ENCODE measurements at places on chromosomes 2 and 18.
A peak's percentile ranks its signal among the peaks of the same experiment; 100 is the strongest.

DNA sequence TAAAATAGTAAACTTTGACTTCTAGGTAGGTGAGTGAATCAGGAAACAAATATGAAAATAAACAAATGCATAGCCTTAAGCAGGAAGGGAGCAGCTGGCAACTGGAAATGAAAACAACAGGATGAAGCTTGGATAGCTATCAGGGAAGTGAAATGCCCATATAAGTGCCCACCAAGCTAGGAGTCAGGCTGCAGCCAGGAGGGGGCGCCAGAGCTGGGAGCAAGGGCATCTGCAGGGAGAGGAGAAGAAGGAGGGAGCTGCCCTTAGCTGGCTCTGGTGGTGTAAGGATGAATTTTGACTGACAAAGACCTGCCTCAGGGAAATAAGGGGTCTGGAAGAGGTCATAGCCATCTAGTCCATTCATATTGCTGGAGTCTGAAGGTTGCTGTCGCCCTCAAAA, 298.3 kb downstream of the TDRD15 start:
- peak; percentile 68 for DNase-seq

DNA sequence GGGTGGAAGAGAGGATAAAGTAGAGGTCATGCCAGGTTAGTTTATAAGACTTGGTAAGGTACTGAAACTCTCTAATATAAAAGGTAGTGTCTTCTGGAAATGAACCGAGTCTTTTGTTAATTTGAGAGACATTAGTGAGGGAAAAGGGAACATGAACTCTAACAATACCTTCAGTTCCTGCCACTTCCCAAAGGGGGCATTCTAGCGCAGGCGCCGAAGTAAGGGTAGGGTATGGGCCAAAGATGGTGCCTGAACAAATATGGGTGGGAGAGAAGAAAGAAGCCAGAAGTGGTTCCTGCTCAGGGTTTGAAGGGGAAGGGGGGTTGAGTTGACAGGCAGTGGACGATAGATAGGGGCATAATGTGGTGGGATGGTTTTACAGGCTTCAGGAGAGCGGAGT, 10.1 kb upstream of the REG1B start:
- DNase-seq: no peak

DNA sequence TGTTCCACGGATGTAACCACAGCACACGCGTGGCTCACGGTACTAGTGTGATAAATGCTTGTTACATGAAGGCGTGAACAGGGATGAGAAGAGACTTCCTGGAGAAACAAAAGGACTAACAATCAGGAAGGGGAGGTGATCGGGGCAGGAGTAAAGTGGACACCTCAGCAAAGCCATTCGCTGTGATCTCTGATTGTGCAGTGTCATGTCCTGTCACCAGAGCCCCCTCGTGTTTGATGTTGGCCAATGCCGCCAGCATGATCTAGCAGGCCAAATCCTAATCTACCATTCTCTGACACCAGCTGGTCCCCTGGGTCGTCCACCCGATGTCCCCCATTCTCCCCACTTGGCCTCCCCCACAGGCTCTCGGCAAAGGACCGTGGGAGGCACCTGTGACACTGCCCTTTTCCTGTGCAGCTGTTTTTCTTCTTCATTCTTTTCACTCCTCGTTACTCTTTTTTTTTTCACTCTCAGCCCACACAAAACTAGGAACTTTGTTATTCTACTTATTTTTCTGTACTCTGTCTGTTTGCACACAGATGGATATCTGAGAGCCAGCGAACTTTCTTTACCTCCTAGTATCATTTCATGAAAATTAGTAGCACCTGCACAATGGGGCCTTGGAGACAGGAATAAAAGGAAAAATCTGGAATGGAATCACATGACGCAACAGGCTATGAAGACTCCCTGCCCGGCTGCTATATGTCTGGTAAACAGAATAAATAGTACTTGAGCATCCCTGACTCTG, 146.8 kb downstream of the TGIF1 start:
- no peak for DNase-seq

DNA sequence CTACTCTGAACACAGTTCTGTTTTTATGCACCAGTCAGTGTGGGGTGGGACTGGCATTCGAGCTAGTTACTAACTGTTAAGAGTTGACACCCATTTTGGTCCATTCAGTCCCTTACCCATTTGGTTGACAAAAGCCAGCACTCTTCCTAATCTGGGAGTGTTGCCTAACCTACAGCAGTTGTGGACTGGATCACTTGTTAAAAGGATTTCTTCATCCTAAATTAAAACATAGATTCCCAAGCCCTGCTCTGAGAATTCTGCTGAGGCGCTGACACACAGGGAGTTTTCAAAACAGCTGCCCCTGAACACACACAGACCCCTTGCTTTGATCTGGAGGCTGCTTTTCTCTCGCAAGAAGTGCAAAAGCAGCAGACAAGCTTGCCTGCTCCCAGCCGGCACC, 6.4 kb downstream of the TIMM21 start:
- DNase-seq: no peak

DNA sequence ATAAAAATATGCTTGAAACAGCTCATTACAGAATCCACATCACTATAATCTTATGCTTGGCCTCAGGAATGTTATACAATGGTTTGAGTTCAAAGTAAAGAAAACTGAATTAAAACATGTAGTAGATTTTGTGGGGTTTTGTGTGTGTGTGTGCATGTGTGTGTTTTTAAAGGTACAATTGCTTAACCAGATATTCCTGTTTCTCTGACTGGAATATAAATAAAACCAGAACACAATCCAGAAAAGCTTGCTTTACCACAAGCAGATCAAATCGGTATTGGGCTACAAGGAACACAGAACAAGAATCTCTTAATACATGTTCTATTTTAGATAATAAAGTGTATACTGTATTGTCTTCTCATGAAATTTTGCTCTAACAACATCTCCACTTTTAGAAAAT, 110.0 kb downstream of the TMEM247 start:
- DNase-seq: no peak

- no peak for DNase-seq
These were observed 51.5 kb downstream of the CYP26B1 start for GRCh38 chr2:72096181-72096580.

GRCh38 chr2:55891671-55892094, 31.9 kb downstream of the EFEMP1 start:
- DNase-seq: no peak

GRCh38 chr2:140550821-140551220, 1580.0 kb downstream of the LRP1B start:
- no peak for DNase-seq

DNA sequence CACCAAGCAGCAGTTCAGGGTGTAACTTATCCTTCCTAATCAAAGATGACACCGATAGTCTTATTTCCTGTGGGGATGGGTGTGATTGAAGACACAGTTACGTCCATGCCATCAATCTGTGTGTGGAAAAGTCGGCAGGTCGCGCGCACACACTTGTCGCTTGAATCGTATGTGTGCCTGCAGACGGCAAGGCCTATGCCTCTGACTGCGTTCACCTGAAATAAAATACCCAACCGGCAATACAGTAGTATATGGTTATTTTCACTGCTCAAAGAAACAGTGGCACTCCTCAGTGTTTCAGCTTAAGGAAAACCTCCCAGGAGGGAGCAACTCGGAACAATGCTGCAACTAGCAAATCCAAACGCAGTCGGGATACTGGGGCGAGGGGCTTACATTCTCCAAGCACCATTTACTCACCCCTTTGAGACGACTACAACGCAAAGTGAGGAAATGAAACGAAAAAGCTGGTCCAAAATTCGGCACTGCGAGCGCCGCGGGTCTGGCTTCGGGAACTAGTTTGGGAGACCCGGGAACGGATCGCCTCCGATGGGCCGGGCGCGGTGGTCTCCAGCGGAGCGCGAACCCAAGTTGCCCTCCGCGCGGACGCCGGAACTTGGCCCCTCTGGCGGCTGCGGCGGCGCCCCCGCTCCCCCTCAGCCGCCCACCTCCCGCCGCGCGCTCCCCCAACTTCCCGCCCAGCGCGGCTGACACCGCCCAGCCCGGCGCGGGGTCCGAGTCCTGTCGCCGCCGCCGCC, 675 bp downstream of the PRKD3 start:
- peak; percentile 66 for DNase-seq

- DNase-seq: no peak
These were observed 26.2 kb downstream of the INHBB start for GRCh38 chr2:120371969-120372625.

DNA sequence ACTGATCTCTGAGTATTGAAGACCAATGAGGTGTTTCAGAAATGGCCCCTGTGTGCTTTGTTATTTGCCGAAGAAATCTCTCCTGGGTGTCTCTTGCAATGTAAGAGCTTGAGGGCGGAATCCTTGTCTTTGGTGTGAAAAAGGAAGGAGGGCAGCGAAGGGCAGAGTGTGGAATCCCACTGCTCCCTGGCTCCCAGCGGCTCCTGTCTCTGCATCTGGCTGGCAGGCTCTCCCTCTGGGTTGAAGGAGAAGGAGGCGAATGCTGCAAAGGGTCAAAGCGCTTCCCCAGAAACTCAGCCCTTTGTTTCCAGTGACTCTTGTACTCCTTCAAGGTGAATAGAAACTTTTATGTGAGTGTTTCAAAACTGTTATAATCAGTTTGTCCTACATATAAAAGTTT, 457.5 kb downstream of the CNTNAP5 start:
- DNase-seq: no peak

- DNase-seq: no peak
These were observed 162.5 kb upstream of the RPRM start for GRCh38 chr2:153641046-153641445.

DNA sequence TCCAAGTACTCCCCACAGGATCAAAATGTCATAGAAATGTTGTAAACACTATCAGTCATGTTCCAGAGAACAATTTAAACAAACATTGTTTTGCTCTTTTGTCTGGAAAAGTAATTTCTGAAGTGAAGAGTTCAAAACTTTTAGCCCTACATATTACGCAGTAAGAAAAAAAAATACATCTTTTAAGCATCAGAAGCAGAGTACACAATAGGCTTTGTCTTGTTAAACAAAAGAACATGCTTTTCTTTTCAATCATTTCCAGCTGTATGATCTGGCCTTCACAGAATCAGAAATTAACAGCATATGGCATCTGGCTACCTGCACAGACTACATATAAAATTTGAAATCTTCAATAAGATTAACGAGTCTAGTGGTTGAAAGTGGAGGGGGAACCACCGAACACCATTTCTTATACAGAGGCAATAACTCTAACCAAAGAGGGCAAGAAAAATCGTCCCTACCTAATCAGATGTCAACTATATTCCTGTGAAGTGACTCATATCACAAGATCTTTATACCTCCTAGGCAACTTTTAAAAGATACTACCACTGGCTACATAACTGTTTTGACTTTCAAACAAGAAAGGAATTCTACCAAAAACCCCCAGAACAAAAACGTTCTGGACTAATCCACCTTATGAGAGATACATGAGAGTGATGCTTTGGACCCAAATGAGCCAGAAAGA, 149.3 kb downstream of the EXOC6B start:
- no peak for DNase-seq

- no peak for DNase-seq
These were observed 1597.5 kb upstream of the PIK3C3 start for GRCh38 chr18:40357536-40357935.

GRCh38 chr2:217610401-217610814, 392.4 kb downstream of the TNS1 start:
- no peak for DNase-seq

DNA sequence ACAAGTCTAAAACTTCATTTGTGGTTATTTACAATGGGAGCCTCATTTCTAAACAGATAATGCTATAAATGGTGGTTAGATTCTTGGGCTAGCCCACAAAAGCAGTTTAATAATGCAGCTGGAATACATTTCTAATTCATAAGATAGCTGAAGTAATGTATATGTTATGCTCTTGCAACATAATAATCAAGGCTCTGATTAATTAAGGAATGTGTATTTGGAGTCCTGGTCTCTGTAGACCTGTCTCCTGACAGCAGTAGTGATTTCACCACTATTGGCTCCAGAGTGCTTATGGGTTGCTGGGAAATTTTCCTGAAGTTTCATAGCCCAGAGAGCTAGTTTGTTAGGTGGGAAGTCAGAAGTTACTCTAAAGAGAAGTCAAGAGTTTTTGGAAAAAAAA, 21.3 kb upstream of the CDC42EP3 start:
- no peak for DNase-seq

- DNase-seq: peak; percentile 72
These were observed at the start of gene DSC3 for GRCh38 chr18:31042406-31043181. Gene DSC3, minus strand, starts transcription at chr18:31042742. Its CDS starts 82 bp downstream, at chr18:31042660.

DNA sequence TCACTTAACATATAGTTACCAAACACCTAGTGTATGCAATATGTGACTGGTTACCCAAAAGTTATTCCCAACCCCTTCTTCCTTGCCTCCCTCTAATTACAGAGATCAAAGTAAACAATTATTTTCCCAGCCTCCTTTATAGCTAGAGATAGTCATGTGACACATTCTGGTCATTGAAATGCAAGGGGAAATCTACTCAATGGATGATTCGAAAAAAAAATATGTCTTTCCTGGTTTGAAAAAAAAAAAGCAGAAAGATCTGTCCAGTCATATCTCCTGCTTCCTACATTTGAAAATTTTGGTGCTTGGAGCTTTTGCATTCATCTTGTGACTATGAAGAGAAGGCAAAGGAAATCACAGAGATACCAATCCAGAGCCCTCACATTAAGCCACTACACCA, 27.6 kb upstream of the UGP2 start:
- no peak for DNase-seq

DNA sequence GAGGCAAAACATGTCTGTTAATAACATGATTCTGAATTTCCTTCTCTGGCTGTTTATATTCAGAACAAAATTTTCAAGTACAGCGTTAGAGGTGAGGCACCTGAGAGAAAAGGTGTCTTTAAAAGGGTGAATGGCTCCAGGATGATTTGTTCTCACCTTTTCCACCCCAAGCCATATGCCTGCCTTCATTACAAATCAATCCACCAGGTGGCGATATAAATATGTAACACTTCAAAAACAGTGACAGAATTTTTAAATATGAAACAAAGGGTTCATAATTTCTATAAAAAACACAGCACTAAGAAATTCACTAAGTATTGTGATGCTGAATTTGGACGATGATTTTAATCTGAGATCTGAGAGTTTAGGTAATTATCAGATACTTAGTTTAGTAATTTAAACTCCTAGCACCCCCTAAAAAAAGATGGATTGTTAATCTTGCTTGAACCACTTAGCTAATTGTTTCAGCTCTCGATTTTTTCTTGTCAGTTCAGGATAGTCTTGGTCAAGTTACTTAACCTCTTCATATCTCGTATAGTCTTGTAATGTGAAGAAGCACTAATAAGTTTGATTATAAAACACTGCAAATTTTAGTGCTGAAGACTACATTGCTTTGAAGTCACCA, 528.8 kb downstream of the CPS1 start:
- peak; percentile 33 for DNase-seq

GRCh38 chr2:205407984-205408383, 274.3 kb upstream of the NRP2 start:
- DNase-seq: no peak

DNA sequence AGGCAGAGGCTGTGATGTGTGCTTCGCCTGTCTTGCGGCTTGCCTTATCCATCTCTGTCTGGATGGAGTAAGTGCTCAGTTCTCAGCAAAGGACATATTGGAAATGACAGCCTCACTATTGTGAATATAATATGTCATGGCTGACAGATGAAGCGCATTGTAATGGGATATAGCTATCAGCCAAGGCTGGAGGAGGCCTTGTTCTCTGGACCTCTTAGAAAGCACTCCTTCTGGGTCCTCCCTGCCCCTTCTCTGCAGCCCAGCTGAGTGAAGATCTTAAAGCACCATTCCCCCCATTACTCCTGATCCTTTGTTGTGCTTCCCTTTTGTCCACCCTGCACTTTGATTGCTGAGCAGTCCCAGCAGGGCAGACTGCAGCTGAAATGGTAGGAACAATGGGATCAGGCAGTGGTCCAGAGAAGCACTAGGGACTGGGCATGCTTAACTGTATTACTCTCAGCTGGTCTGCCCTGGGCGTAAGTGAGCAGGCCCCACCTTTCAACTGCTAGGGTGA, 265.3 kb downstream of the SETBP1 start:
- DNase-seq: peak; percentile 49
